ENCODE measurements at places on chromosomes 5 and 9. TPM values are rescaled to one million over a fixed set of nuclear protein-coding genes. Genes with fewer than 3 reads are reported as not detected.

TXNDC8 gene
- total RNA-seq, result not detected

IL3 gene
- total RNA-seq, result not detected

DNA sequence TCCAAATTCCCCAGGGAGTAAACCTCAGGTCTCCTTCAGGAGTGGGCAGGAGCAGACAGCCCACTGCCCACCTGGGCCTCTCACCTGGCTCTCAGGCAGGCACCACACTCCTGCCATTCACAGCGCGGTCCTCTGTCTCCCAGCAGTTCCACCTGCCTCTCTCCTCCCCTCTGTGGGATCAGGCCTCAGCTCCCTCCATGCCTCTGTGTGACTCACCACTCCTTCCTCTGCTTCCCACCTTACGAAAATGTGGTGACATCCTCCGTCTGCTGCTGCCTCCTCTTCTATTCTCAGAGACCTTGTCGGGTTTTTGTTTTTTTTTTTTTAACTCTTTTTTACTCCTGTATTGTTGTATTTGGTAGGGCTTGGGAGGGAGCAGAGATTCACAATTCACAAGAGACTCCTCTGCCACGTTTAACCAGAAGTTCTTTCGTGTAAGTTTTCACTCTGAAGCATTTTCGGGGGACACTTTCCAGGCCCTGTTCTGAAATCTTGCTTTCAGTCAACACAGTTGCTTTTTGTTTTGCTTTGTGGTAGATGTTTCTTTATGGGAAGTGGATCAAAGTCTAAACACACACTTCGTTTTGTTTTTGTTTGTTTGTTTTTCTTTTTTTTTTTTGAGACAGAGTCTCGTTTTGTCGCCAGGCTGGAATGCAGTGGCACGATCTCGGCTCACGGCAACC, 21.1 kb upstream of the CDKN2AIPNL start:
- peak overlapping the region; percentile 48 for H3K27ac ChIP-seq
- H3K4me3 ChIP-seq, result no peak overlapping the region
- peaks cover 2% of the 10 kb centered on the region for H3K27me3 ChIP-seq
- H3K4me1 ChIP-seq, result no peaks in the 10 kb centered on the region

DNA sequence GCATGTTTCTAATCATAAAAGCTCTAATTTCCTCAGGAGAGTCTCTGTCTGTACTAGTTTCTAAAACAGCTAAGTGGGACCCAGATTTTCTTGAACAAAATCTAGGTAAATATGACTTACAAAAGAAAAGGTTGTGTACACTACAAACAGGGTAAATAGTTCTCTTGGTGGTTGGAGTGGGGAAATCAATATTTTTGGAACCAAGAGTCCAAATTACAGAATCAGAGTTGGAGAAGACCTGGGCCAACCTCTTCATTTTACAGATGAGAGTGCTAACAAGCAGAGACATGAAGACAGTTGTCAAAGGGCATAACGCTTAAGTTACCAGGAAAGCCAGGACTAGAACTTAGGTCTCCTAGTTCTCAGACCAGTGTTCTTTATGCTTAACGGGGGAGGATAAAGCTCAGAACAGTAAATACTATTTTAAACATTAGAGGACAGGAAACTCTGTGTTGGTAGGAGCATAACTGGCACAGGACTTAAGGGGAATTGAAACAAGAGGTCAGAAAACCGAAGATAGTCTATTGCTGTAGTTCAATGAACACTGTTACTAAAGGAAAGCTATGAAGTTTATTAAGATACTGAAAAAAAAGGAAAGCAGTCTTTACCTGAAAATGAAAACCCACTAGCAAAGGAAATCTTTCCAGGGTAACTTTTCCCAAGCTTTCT, 9.3 kb upstream of the GOLGA1 start:
- H3K4me3 ChIP-seq, result no peak overlapping the region
- no peaks in the 10 kb centered on the region for H3K4me1 ChIP-seq
- no peaks in the 10 kb centered on the region for H3K36me3 ChIP-seq
- H3K27me3 ChIP-seq, result no peaks in the 10 kb centered on the region
- no peak for DNase-seq

GRCh38 chr9:93464395-93464794, 11.0 kb upstream of the FAM120AOS start:
- H3K27me3 ChIP-seq, result no peaks in the 10 kb centered on the region
- peaks cover 52% of the 10 kb centered on the region for H3K4me1 ChIP-seq
- peak overlapping the region; percentile 81 for H3K27ac ChIP-seq
- H3K36me3 ChIP-seq, result no peaks in the 10 kb centered on the region
- DNase-seq, result no peak
- no peak overlapping the region for H3K4me3 ChIP-seq
